ENCODE measurements at places on chromosomes 6 and 20.

DNA sequence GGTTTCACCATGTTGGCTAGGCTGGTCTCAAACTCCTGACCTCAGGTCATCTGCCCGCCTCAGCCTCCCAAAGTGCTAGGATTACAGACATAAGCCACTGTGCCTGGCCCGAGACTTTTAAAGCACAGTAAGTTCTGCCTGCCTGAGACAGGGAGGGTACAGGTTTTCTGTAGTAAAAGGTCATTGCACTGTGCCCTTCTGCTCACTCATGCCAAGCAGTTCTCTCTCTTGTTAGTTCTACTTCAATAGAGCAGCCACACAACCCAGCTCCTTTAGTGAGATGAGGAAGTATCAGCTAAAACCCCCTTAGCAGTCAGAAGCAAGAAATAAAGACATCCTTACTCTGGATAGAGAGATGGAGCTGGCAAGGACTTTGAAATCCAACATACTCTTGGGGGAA lies 52.4 kb upstream of the ARMH2 start:
- no peak for DNase-seq

DNA sequence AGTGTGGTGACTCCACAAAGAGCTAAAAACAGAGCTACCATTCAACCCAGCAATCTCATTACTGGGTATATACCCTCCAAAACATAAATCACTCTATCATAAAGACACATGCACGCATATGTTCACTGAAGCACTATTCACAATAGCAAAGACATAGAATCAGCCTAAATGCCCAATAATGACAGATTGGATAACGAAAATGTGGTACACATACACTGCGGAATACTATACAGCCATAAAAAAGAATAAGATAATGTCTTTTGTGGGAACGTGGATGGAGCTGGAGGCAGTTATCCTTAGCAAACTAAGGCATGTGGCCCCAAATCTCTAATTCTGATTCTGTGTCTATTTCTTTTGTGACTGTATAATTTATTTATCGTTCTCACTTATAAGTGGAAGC lies 124.5 kb upstream of the PRND start:
- DNase-seq: no peak

DNA sequence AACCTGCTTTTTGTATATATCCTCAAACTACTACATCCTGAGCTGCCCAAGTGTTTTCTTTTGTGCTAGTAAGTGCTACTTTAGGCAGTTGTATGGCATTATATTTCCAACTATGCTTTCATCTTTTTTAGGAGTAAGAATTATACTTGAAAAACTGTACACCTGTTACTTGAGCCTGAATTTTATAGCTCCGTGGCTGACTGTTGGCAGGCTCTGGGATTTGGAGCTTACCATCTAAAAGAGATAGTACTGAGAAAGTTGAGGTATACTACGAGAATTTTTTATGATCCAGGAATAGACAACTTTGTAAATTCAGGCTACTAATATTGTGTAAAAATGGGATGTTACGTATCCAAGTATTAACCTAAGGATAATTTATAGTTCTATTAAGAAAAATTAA lies 32.4 kb downstream of the RNF217 start:
- no peak for DNase-seq

DNA sequence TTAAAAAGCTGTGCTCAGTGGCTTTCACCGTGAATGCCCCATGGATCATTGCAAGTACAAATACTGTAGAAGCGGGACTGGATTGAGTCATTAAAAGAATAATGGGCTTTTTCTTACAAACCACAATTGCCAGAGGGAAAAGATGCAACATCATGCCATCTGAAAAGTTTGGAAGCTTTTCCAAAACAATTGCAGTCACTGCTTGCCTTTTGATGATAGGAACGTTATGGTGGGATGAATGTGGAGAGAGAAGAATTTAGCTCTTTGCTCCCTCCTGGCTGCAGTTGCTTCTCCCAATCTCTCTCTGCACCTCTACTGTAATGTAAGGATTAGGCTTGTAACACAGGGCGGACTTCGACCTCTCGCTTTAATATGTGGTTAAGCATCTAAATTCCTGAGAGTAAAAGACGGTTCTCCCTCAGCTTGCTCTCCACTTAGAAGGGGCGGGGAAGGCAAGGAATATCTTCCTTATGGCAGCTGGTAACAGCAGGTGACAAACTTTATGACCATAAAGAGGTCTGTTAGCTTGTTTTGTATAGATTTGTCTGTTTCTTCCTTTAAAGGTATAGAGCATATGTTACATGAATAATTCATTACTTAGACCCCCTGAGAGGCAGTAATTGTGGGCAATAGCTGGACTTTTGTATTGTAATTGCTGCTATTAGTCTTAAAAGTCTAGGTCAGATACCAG lies 376.1 kb downstream of the UTRN start:
- no peak for DNase-seq

DNA sequence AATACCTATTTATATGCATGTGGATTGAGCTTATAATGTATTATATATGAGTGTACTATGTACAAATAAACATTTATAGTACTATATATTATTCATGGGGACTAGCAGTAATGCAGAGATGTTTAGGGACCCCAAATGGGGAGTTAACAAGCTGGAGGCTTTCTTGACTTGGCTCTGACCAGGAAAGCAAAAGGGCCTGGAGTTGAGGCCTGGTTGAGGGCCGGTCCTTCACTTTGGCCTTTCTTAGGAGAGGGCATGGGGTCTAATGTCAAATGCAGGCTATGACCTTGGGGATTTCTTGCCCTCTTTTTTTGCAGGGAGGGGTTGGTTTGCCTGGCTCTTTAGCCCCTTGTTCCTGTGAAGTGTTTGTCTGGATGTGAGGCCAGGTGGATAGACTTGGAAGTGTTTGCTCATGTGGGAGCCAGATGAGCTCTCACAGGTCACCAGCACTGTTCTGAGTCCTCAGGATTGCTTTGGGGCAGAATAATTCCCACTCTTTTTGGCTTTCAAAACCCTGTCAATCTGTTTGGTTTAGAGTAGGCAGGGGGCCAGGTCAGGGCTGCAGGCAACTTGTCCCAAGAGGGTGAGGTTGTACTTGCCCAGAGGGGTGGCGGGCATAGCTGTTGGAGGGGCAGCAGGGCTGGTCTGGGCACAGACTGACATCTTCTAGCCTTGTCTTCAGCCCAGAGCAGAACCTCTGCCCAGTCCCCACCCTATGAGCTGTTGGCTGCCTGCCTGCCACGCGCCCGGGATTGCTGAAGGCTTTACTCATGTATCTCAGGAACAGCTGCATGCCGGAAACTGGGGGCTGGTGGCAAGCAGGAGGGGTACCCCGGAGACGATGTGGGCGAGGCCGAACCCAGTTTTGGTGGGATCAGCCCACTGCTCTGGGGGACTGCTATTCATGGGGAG lies 14.6 kb downstream of the TJAP1 start:
- peak; percentile 77 for DNase-seq

GRCh38 chr20:36768768-36769430 lies 4.7 kb downstream of the DSN1 start:
- no peak for DNase-seq

- DNase-seq: peak; percentile 86
Observed at GRCh38 chr6:4402477-4402976, 267.2 kb upstream of the ECI2 start.

DNA sequence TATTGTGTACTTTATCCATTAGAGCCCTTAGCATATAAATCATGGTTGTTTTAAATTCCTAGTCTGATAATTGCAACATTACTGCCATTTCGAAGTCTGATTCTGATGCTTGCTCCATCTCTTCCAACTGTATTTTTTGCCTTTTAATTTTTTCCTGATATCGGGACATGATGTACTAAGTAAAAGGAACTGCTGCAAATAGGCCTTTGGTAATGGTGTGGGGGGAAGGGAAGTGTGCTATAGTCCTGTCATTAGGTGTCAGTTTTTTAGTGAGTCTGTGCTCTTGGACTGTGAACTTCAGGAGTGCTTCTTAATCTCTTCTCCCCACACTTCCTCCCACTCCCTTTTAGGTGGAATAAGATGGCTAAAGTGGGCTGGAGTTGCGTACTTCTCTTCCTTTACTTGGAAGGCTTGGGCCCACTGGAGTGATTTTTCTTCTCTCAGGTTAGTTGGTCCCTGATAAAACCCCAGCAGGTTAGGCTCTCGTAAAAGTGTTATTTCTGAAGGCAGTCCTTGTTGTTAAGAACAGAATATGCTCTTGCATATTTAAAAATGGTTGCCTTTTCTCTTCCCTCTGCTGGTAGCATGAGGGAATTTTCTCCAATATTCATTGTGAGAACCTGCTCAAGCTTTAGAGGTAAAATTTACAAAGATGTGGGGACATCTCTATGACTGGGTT lies 18.1 kb downstream of the STXBP5 start:
- DNase-seq: no peak

DNA sequence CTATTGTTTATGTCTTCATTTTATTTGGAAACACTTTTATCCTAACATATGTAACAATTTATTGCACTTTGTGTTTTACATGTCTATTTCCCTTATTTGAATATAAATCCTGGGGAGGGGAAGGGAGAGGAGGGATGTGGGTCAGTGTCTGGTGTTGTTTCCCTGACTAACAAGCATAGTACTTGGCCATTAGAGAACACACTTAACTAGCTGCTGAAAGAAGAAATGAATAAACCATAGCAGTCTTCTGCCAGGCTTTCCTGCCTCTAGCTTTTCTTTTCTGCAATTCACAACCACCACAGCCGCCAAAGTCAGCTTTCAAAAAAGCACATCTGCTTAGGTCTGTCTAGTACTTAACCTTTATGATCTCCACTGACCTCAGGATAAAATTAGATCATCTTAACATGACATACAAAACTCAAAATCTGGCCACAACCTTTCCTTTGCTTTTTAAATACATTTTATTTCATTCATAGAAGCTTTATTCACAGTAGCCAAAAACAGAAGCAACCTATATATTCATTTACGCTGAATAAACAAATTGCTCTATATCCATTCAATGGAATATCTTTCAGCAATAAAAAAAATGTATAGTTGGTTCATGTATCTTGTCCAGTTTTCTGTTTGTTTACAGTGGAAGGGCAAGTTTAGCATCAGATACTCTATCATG lies 16.3 kb downstream of the PDSS2 start:
- no peak for DNase-seq

- no peak for DNase-seq
Observed at GRCh38 chr20:5148581-5148980, 21.8 kb downstream of the CDS2 start.

DNA sequence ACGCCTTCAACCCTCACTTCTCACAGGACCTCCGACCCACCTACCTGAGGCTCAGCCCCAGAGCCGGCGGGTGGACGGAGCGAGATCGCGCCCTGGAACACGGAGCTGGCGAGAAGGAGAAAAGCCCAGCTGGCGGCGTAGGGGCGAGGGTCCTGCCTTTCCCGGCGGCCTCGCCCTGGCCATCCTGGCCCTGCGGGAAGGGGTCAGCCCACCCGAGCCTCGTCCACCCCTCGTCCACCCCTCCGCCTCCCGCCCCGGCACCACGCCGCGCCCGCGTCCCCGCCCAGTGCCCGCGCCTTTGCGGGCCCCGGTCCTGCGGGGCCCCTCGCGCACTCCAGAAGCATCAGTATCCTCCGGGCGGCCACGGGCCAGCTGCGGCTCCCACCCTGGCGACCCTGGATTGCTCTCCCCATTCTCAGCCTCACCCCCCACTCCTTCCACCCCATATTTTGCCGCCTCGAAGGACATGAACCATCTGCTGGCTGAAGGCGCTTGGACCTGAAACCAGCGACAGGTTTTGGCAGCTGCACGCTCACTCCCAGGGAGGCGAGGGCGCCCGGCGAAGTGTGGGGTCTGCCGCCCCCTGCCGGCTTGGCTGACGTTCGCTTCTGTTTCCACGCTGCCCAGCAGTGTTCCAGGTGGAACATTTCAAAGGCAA lies 65.1 kb downstream of the PLG start:
- peak; percentile 40 for DNase-seq

- no peak for DNase-seq
Observed at GRCh38 chr6:119156757-119157505, 78.5 kb upstream of the FAM184A start.

DNA sequence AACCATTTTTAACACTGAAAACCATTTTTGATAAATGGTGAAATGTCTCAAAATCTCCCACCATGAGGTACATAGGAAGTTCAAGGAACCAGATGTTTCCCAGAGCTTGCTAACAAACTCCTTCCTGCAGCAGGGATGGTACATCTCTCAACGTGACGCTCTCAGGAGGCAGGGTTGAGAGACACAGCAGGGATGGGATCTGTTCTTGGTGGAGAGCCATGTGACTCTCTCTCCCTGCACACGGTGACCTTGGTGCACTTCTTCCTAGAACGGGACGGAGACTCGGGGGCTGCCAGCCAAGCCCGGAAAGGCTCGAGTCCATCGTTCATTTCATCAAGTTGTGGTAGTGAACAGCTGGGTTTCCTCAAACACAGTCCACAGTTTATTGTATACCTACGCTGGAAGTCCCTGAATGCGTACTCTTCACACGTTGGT lies 94.2 kb downstream of the FAM50B start:
- no peak for DNase-seq

GRCh38 chr6:134537146-134537555 lies 219.2 kb upstream of the SGK1 start:
- DNase-seq: peak; percentile 99

GRCh38 chr20:1857466-1857865 lies 37.7 kb upstream of the SIRPA start:
- DNase-seq: no peak

DNA sequence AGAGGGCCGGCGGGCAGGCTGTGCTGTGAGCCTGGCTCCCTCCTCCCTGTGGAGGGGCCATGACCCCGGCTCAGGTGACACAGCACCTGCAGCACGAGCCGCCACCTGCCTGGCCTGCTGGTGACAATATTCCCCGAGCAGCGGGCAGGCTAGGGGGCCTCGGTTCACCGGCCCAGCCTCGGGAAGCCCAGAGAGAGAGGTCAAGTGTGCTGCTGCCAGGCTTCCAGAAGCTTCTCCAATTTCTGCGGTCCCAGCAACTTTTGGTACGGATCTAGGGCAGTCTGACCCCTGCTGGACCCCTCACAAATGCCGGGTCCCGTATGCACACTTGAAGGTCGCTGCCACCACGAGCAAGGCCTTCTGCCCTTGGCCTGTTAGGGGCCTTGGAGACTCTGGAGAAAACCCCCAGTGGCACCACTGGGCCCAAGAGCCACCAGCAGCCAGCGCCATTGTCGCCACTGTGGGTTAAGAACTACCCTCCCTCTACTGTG lies 38.6 kb upstream of the NOL4L start:
- no peak for DNase-seq

DNA sequence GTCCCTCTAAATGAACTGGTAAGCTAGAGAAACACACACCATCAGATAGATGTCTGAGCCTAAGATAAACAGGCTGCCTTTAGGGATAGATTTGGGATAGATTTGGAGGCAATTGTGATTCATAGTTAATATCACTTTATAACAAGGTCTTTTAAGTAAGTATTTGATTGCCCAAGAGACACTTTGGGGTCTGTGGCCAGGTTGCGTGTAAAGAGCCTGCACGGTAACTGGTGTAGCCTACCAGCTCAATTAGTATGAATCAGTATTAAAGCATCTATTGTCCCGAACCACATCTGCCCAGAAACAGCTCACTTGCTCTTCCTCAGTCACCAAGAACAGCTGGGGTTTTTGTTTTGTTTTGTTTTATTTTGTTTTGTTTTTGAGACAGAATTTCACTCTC lies 193.3 kb downstream of the SASH1 start:
- DNase-seq: peak; percentile 72

- DNase-seq: no peak
Observed at GRCh38 chr6:49479308-49479970, 16.3 kb downstream of the CENPQ start.
